KG1 (cell line): ENCODE measurements at places on chromosomes 3 and 15.

- no peak for DNase-seq
Measured at GRCh38 chr3:13095408-13095937, 22.2 kb upstream of the IQSEC1 start.

- no peak for DNase-seq
Measured at GRCh38 chr3:8416965-8417364, 84.7 kb upstream of the LMCD1 start.

- DNase-seq, result no peak
Measured at GRCh38 chr3:194900854-194901522, 215.3 kb downstream of the FAM43A start.

GRCh38 chr3:132268956-132269355, 48.3 kb upstream of the ACP3 start:
- DNase-seq, result no peak

GRCh38 chr3:56999547-56999946, 60.9 kb upstream of the SPATA12 start:
- DNase-seq, result no peak

DNA sequence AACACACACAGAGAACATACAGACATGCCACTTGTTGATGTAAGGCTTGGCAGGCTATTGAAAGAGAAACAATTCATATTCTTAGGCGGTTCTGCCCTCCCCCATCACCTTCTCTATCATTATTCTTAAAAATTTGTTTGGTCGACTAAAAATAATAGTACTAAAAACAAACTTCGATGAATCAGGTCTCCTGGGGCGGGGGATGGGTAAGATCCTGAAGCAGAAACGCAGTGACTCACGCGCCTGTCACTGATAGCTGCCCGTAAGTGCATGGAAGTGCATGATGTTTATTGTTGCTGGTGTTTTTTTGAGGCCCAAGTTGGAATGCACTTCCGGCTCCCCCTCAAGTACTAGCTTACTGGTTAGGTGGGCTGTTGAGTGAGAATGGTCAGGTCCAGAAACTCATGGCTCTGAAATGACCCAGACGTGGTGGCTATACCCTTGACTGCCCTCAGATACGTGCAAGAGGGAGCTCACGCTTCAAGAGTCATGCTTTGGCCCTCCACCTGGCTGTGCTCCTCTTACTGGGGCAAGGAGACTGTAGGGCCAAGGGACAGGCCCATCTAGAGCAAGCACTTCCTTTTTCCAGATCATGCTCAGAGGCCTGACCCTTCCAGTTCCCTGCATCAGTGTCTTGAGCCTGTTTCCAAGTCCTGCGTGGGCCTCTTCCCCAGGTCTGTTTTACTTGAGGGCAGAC, 10.9 kb downstream of the SMAD3 start:
- DNase-seq, result no peak

DNA sequence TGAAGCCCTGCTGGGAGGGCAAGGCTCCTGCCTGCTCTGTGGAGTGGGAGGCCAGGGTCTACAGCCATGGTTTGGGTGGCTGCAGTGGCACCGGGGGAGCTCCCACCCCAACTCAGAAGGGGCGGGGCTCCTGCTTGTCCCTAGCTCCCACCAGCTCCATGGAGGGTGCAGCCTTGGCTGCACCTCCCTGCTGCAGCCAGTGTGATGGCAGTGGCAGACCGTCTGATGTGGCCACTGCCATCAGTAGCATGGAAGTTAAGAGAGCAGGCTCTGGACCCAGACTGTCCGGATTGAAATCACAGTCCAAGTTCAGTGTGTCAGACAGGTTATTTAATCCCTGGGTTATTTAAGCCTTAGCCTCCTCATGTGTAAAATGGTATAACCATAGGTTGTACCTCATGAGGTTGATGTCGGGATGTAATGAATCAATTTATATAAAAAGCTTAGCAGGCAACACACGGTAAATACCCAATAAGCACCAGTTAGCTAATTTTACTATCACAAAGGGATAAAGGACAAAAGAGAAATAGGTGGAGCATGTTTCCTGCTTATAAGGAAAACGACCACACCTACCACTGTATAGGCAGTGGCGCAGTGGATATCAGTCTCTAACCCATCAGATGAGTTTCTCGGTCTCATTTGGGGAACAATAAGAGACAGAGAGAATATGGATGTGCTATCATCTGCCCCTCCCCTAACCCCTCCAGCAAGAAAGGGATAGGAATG, 13.1 kb upstream of the NR1I2 start:
- DNase-seq, result no peak
